ENCODE measurements at places on chromosomes 7 and 10.

DNA sequence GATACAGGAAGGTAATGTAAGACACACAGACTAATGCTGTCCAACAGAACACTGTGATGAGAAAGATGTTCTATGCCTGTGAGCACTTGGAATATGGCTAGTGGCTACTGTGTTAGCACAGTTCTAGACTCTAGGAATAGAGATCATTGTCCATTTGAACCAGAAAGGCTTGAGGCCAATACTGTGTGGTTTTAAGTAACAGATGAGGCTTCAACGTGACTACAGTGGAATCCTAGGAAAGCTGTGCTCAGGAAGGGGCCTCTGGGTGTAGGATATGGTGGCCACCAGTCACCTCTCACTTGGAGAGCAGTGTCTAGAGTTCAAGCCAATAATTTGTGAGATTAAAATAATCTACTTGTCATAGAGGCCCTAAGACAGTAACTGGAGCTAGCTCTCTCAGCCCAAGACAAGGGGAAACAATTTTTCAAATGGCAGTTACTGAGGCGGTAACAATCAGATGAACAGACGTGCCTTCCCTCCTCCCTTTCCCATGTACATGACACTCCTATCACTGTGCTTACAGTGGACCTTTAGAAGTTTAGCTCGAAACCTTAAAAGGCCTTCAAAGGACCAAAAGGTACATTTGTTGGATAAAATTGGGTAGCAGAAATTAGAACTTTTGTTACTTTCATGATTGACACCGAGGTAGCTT lies 10.2 kb downstream of the ZDHHC16 start:
- DNase-seq = no peak

DNA sequence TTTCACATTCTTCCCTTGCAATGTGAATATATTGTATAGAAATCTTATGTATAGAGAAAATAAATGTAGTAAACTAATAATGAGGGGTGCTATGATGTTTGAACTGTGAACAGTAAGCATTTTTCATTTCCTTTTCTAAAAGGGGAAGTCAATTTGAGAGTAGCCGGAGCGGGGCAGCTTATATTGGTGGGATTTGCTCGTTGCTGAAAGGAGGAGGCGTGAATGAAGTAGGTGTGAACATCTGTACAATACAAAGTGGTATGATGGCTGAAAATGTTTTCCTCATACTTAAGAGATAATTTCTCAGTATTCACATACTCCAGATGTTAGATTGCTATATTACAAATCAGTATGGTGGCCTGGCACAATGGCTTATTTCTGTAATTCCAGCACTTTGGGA lies 87.1 kb downstream of the SRI start:
- DNase-seq = no peak

DNA sequence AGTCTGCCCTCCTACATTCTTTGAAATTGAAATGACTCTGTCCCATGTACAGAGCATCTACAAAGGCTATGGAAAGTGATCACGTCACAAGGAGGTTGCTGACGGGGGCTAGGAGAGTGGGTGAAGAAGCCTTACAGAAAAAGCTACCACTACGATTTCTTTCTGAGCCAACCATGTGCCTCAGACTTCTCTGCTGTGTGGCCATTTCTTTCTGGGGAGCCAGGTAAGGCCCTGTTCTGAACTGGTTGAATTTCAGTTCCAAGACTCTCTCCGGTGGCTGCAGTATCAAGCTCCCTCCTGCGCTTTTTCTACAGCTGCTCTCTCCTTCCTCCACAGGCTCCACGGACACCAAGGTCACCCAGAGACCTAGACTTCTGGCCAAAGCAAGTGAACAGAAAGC lies 112.5 kb upstream of the PRSS1 start:
- DNase-seq = no peak

- DNase-seq = no peak
Observed at GRCh38 chr7:39295796-39296195, 270.4 kb upstream of the YAE1 start.

- no peak for DNase-seq
Observed at GRCh38 chr7:135463908-135464307, 46.0 kb downstream of the CNOT4 start.

GRCh38 chr7:82109288-82109687 lies 334.3 kb downstream of the CACNA2D1 start:
- DNase-seq = no peak

- DNase-seq = peak; percentile 17
Observed at GRCh38 chr10:111128331-111129180, 51.7 kb downstream of the ADRA2A start.

DNA sequence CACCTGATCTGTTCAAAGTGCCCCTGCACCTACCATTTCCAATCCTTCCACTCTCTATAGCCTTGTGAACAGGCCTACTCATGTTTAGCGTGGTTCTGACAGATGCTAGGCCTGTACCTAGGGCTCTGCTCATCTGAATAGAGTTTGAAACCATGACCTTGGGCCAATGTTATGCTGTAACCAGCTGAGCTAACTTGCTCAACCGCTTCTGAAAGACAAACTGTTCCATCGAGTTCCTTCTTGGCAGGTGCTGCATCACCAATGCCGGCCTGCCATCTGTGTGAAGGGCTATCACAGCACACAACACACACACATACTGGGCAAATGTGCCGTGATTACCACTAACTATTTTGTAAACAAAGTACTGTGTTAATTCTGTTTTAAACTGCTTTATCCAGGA lies 419.0 kb upstream of the GALNT17 start:
- DNase-seq = no peak

DNA sequence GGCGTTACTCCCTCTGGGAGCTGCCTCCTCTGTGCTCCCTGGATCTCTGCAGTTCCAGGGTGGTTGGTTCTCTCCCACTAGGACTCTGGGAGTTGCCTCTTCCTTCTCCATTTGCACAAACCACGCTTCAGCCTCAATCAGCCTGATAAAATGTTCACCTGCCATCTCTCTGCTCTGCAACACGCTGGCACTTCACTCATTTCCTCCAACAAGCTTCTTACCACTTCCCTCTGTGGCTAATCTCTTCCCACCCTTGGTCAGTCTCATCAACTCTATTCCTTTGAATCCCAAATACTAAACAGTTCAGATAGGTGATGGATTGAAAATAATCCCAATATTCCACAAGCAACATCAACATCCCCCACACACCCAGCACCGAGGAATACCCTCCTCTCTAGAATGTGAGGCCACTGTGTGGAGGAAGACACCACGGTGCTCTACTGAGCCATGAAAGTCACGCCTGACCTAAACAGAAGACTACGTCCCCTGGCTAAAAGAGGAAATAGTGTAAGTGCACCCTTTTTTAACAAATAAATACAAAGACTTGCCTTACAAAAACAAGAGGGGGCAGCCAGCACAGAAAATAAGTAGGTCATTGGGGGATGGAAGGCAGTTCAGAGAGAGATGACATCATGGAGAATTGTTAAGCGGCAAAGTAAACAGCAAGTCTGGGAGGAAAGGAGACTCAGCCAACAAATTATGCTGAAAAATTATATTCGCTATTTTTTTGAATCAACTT lies 1.9 kb upstream of the FAM170B start:
- no peak for DNase-seq

GRCh38 chr7:144468990-144469732 lies 65.7 kb upstream of the NOBOX start:
- no peak for DNase-seq

DNA sequence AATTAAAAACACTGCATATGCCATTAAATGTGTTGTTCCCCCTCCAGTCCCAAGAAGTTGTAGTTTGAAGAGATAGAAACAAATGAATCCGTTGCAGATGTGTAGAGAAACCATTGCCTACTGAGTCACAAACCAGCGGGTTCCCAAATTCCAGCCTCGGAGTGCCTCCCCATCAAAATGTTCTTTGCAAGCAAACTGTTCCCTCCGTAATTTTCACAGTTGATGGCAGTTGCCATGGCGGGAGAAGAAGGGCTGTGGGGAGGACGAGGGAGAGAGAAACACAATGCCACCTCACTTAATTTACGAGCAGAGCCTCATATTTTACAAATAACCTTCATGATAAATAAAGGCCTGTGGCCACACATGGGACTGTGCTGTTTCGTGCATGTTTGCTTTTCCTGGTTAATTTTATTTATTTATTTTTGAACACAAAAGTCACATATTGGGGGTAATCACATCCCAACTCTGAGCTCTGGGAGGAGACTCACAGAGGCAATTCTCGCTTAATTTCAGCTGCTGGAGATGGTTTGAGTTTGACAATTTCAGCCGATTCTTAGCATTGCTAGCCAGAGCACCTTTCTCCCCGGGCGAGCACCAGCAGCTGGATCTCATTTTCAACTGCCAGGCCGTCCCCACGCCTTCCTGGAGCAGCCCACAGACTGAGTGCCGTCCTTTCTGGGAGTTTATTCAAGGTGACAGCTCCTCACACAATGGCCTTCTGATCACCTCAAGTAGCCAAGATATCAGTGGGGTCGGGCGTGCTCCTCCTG lies 1084.2 kb downstream of the KCNMA1 start:
- DNase-seq = no peak

- no peak for DNase-seq
Observed at GRCh38 chr10:61761825-61762217, 99.1 kb downstream of the CABCOCO1 start.

- DNase-seq = no peak
Observed at GRCh38 chr10:31001740-31002139, 29.9 kb downstream of the ZNF438 start.

DNA sequence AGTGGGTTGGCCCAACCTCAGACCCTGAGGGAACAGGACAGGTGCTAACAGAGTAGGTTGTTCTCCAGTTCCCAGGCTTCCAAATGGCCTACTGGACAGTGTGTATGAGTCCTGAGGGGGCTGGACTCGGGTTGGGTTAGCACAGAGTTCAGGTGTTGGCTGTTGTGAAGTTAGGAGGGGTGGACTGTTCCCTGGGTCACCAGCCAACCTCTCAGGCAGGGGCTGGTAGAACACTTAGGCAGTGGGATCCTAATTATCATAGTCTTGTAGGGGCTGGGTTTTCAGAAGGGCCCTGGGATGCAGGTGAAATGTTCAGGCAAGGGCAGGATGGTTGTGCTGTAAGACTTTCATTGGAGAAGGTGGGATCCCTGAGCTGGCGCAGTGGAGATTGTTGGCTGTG lies 293.0 kb downstream of the ZWINT start:
- no peak for DNase-seq

DNA sequence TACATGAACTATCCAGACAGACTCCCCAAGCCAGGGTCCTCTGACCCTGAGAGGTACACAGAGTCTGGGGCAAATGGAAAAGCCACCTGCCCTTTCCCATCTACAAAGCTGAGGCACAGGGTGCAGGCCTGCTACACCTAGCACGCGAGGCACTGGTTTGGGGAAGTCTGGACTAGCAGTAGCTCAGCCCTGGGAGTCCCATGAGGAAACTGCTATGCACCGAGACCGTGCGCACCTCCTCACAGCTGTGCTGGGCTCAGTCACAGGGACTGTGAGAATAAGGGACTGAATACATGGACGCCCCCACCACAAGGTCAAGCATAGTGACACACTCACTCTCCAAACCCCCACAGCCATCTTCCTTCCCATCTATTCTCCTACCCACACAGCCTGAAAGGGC lies 8.2 kb downstream of the MAT1A start:
- DNase-seq = no peak

DNA sequence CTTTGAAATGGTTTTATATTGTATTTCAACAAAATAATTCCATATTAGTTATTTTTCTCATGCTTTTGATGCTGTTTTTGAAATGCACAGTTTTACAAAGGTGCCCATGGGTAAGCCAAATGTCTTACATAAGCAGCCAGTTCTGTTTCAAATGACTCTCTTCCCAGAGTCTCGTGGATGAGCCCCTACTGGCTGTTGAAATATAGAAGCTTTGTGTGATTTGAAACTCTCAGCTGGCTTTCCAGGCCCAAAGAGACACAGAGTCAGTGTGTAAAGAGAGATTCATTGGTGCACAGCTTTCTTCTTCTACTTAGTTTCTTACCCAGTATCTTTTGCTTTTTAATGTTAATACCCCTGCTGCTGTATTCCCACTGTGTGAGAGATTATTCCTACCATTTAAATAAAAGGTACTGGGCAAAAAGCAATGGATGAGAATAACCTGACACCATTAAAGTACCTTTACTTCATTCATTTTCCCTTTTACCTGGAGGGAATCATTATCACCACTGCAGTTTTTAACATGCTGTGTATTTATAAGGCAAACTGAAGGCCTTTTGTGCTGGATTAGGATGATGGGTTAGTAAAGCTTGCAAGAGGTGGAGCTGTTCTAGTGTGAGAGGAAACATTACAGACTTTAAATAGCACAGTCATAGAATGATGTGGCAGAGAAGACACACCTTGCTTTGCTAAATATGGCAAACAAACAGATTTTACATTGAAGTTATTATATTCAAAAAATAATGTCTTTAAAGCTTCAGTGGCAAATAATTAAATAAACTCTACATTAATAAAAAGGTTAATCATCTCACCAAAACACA lies 415.1 kb downstream of the THSD7A start:
- no peak for DNase-seq

DNA sequence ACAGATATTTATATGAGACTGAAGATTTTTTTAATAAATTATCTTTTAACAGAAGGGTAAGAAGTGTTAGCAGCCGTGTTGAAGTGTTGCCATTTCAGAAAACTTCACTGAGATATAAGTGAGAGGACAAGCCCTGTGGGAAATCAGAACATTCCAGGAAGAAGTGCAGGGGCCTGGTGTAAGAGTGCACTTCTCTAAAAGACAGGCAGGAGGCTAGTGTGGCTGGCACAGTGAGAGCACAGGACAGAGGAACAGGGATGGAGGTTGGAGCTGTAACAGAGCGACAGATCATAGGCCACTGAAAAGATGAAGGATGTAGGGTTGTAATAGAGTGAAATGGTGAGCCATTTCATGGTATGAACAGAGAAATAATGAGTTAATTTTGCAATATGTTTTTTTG lies 608.9 kb downstream of the SORCS1 start:
- DNase-seq = no peak

GRCh38 chr7:147394329-147394728 lies 1196.2 kb upstream of the C7orf33 start:
- no peak for DNase-seq

DNA sequence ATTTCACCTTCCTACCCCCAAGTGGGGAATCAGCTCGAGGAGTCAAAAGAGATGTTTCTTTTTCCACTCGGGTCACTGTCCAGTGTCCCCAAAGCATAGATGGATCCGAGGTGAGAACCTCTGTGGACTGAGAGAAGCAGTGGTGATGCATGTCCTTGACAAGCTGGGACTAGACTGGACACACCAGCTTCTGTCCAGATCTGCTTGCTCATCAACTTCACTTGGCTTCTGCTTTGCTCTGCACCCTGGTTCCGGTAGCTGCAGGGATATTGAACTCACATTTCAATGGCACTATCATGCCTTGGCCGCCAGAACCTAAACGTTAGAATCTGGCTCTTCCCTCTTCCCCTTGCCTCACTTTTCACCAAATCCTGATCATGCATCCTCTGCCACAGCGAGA lies 50.3 kb upstream of the CXCL12 start:
- no peak for DNase-seq

- no peak for DNase-seq
Observed at GRCh38 chr10:95263864-95264226, 27.0 kb downstream of the PDLIM1 start.

GRCh38 chr7:94050046-94050445 lies 45.9 kb upstream of the BET1 start:
- peak; percentile 1 for DNase-seq

GRCh38 chr10:37865957-37866803 lies 8.8 kb upstream of the ZNF248 start:
- no peak for DNase-seq

GRCh38 chr10:75708060-75708459 lies 276.6 kb downstream of the LRMDA start:
- no peak for DNase-seq

- DNase-seq = no peak
Observed at GRCh38 chr10:80319318-80319717, 29.9 kb upstream of the MAT1A start.

Data from hippocampal formation (tissue), 2 donors.